ENCODE measurements at places on chromosomes 11 and 22.

DNA sequence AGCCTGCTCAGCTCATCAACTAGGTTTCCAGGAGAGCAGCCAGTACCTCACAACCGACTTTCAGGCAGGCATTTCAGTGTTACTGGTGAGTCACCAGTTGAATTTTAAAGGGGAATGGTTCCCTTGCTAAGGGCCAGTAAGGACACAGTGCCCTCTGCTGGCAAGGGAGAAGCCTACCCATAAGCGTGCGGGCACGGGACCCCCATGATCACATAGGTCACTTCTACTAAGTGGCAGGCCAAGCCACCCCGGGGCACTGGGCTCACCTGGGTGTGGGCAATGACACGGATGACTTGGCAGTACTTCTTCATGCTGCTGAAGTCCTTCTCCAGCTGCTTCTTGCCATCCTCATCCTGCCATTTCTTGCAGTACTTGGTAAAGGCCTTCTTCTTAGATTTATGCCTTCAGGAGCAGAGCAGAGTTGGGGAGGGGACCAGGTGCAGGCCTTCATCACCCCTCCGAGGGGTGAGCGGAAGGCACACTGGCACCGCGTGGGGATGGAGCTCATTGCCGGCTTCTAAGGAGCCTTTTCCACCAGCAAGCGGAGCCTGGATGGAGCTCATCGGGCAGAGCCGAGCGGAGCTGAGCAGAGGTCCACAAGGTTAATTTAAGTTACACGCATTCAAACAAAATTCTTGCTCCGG lies 2.9 kb downstream of the RPL3 start:
- no peak for DNase-seq

GRCh38 chr11:95163106-95163505 lies 67.9 kb downstream of the SESN3 start:
- DNase-seq: no peak

DNA sequence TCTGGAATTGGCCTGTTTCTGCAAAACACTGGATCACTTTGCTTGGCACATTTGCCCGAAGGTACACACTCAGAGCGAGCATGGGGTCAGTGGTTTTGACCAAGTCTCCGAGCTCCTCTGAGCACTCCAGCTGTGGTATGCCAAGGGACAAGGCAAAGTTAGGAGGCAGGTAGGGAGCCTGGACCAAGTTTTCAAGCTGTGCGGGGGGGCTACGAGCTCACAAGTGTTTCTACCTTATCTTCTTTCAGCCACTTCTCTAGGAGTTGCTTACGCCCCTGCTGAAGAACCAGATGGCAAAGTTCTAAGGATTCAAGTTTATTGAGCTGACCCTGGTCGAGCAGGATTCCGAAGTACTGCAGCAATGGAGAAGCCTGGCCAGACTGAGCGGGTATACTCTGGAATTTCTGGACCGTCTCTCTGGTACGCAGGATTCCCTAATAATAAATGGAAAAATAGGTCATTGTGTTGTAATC lies 54.7 kb upstream of the SLC25A1 start:
- no peak for DNase-seq

- no peak for DNase-seq
Measured at GRCh38 chr22:28951969-28952521, 68.7 kb downstream of the ZNRF3 start.

DNA sequence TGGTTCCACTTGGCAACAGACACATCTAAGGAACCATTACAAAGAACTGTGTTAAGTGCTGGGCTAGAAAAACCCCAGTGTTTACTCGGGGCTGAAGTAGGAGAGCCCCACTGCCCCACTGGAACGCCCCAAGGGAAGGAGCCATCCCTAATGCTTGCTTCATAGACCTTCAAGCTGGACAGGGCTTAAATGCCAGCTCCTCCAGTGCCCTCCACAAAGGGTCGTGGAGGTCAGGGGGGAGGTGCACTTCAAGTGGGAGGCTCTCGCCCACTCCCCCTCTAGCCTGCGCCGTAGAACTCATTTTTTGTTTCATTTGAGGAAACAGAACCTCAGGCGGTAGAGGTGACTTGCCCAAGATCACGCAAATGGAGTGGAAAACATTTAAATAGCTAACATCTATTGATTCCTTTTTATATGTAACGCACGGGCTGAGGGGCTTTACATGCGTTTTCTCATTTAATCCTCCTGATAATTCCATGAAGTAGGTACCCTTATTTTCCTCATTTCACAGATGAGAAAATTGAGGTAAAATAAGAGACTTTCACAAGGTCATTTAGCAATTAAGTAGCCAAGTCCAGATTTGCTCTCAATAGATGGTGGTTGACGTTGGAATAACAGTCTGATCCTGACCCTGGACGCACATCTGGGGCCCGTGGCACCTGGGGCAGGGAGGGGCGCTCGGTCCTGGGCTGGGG lies 545 bp upstream of the ZDHHC13 start:
- no peak for DNase-seq

- DNase-seq: no peak
Measured at GRCh38 chr11:35799655-35800054, 137.1 kb downstream of the TRIM44 start.

GRCh38 chr11:117959438-117960149 lies 26.6 kb upstream of the IL10RA start:
- DNase-seq: no peak

DNA sequence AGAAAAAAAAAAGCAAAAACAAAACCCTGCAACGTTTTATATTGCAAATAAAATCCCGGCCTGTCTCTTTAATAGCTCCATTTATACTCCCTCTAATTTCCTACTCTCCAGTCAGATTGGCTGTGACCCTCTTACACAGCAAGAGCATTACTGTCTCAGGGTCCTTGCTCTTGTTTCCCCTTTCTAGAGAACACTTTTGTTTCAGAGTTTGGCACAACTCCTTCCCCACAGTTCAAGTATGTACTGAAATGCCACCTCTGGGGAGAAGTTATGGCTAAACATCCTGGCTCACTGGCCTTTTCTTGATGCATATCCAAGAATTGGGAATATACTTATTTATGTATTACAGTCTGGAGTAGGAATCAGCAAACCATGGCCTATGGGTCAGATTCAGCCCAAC lies 2.6 kb downstream of the CASP12 start:
- no peak for DNase-seq

Data from NCI-H1417 treated with DMSO at 0.1 percent for 48 hours (cell line).